Stimulated activated CD4-positive, alpha-beta T cell treated with anti-CD3 and anti-CD28 coated beads, Interleukin-4, amount 100 ng/mL, for 1 hour (primary cell): ENCODE measurements at places on chromosomes 5 and 9.

- no peak for DNase-seq
Measured at GRCh38 chr5:171603591-171603990, 182.0 kb upstream of the SMIM23 start.

DNA sequence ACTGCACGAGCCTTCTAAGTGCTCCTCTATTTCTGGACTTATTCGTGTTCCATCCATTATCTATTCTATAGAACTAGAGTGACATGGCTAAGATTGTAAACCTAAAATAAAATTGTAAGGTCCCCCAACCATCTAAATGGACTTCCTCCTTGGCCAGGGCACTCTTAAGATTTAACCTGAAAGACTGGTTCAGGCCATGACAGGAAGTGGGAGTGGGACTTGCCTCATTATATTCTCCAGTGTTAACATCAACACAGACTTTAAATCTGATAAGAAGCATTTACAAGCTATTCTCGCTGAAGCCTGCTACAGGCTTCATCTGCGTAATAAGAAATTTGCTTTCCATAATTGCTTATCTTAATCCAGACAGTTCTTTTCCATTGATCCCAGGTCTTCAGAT is 117.0 kb downstream of the SSBP2 start:
- DNase-seq = no peak

DNA sequence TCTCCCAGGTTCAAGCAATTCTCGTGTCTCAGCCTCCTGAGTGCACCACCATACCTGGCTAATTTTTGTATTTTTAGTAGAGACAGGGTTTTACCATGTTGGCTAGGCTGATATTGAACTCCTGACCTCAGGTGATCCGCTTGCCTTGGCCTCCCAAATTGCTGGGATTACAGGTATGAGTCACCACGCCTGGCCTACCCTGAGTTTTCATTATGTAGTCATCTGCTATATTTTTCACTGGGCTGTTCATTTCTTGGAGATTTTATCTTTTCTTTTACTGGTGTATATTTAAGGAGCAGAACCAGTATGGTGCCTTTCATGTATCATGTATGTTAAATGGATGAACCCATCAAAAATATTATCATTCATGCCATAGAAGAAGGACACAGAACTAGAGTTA is 377.0 kb upstream of the ACTBL2 start:
- DNase-seq = no peak

- no peak for DNase-seq
Measured at GRCh38 chr5:167790462-167791260, 500.8 kb upstream of the WWC1 start.

- no peak for DNase-seq
Measured at GRCh38 chr9:130193531-130194377, 21.6 kb downstream of the NCS1 start.

DNA sequence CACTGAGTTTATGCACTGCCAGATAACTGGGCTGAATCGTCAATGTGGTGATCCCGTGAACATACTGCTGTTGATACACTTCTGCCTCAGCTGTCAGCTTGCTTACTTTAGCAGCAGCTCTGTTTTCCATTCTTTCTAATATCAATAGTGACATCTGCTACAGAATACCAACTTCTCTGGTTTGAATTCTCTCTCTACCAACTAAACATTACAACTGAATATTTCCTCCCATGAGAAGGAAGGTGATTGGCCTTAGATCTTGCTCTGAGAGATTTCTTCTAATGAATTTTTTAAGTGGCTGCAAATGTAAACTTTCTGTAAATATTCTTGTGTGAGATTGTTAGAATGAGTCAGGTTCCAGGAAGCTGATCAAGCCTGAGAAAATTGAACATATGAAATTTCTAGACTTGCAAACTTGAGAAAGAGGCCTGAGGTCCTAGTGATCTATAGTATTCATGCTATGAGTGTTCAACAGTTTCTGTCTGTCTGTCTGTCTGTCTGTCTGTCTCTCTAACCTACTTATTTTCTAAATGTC is 205.5 kb upstream of the CDKN2B start:
- DNase-seq = no peak

- DNase-seq = no peak
Measured at GRCh38 chr9:4306066-4306776, 6.4 kb upstream of the GLIS3 start.

GRCh38 chr9:80842389-80842788 is 847.0 kb downstream of the TLE1 start:
- DNase-seq = no peak

DNA sequence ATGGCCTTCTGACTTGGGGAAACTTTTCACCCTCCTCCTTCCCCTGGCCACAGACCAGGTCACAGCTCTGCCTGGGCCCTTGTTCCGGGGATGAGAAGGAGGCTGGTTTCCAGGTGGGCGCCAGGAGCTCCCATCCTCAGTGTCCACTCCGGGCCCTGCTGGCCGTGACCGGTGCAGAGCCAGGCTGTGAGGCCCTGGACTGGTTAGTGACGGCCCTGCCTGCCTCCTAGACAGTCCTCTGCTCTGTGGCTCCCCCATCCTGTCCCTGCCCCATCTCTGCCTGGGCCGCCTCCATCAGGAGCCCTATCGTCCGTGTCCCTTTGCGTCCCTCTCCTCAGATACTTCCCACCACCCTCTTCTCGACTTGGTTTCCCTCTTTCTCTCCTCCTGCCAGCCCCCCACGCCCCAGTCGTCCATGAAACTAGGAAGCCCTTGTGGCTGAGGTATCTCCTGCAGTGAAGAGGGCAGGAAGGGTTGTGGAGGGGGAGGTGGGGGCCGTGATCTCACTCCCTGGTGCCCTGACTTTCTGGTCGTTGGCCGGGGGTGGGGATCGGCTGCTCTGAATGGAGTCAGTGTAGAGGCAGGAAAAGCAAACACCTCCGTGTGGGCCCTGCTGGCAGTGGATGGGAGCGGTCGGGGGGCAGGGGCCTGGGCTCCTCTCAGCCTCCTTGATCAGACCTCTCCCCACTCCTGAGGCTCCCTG is 15.4 kb upstream of the CERCAM start:
- no peak for DNase-seq

- DNase-seq = no peak
Measured at GRCh38 chr9:23821375-23822181, 4.5 kb downstream of the ELAVL2 start.
